Stimulated activated CD8-positive, alpha-beta memory T cell treated with anti-CD3 and anti-CD28 coated beads, Interleukin-7, amount 100 ng/mL, for 4 hours (primary cell): ENCODE measurements at places on chromosomes 12 and 14.

DNA sequence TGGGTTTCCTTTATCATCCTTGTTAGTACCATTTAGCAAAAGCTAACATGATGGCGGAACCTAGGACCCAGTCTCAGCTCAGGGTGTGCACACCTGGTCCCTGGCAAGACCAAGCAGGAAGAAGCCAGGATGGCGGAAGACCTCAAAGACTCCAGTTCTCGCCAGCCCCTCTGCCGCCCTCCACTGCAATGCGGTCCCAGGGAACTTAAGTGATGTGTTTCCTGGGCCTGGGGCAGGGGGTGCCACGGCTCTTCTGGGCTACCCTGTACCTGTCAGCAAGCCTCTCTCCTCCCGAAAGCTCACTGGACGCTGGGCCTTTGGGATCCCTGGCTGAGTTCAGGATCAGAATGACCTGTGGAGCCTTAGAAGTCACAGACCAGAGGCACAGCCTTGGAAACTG is 71.3 kb downstream of the FBXL14 start:
- DNase-seq: no peak

DNA sequence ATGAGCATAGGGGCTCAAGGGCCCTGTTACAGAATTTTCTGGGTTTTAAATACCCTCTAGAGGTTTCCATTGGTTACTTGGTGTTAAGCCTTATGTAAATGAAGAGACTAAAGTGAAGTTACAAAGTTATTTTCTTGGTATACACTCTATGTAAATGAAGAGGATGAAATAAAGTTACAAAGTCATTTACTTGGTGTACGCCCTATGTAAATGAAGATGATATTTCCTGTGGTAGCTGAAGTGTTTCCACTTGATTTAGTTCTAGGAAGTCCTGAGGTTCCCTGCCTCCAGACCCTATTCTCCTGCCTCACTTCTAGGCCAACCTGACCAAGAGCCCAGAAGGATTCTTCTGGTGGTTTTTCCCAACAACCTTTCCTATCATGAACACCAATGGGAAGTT is 126.1 kb downstream of the SPTSSA start:
- no peak for DNase-seq

GRCh38 chr12:93795352-93795751 is 118.2 kb downstream of the CRADD start:
- no peak for DNase-seq

GRCh38 chr14:103966631-103967030 is 24.3 kb upstream of the RD3L start:
- no peak for DNase-seq

DNA sequence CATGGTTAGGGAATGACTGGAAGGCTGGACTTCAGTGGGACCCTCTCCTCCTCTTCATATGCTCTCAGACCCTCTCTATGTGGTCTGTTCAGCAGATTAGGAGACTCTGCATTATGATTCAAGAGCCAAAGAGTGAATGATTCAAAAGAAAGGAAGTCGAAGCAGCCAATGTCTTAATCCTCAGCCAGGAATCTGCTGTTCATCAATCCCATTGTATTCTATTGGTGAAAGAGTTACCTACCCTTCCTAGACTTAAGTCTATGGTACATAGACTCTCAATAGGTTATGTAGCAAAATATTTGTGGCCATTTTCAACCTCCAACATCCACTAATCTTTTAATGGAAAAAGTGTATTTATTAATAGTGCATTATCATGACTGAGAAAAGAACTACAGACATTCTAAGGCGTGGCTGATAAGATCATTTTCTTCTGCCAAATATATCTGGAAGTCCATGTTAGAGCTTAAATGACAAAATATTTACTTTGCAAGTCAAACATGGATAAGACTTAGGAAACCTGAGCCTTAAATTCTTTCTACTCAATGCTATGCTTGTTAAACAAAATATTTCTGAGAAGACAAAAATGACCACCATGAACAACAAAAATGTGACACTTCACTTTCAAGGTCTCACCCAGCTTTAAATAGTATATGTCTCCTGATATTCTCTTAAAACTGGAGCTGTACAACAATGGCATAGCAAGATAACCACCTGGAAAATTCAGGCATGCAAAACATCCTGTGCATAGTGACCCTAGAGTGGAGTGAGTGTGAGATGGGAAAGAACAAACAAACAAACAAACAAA is 1100.6 kb downstream of the GALC start:
- no peak for DNase-seq

DNA sequence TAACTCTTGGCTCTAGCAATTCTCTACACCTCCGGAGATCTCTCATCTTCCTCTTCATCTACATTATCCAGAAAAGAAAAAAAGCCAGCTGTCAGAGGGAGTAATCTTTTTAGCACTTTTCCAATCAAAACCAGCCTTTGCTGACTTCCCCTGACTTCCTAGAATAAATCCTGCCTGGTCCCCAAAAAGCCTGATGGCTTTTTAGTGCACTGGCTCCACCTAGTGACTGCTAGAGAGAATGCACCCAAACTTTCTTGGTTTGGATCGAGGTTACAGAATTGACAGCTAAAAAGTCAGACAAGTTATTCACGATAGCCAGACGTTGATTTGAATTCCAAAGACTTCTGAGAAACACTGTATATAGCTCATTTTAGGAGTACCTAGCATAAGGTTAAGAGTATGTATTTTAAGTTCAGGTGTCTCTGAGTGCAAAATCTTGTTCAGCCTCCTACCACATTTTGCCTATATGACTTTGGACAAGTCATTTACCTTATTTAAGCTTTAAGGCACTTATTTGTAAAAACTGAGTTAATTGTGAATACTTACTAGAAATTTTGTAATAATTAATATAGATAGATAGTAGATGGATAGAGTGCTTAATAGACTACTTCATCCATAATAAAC is 185.7 kb upstream of the GRIN2B start:
- peak; percentile 15 for DNase-seq

GRCh38 chr12:116336542-116337065 is 59.1 kb upstream of the MED13L start:
- no peak for DNase-seq

GRCh38 chr12:62396750-62397149 is 69.9 kb upstream of the MON2 start:
- no peak for DNase-seq

DNA sequence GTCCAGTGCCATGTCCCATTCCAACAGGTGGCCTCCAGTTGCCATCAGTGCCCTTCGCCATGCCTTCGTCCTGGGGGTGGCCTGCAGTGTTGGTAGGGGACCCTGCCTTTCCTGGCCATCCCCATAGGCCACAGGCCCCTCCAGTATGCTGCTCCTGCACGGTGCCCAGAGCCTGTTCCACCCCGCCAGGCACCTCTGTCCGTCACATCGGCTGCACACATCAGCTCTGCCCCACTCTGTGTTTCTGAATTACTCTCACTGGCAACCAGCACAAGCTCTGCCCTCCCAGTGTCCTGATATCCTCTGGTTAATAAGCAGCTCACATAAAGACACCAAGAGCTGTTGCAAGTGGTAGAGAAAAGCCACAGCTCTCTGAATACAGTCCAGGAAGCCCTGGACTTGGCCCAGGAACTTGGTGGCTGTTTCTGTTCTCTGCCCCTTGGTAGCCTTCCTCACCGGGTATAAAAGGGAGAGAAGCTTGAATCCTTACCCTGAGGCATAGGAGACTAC is 31.3 kb upstream of the ATP2A2 start:
- DNase-seq: no peak

GRCh38 chr12:122979908-122980182 is 636 bp upstream of the ARL6IP4 start:
- DNase-seq: no peak

GRCh38 chr12:67239061-67239460 is 30.1 kb upstream of the CAND1 start:
- no peak for DNase-seq

- no peak for DNase-seq
Observed at GRCh38 chr14:69471916-69472315, 12.6 kb upstream of the PLEKHD1 start.

- DNase-seq: peak; percentile 44
Observed at GRCh38 chr12:53324113-53324778, 2.8 kb upstream of the AAAS start.

- no peak for DNase-seq
Observed at GRCh38 chr12:52496054-52496453, 3.0 kb upstream of the KRT6A start.

DNA sequence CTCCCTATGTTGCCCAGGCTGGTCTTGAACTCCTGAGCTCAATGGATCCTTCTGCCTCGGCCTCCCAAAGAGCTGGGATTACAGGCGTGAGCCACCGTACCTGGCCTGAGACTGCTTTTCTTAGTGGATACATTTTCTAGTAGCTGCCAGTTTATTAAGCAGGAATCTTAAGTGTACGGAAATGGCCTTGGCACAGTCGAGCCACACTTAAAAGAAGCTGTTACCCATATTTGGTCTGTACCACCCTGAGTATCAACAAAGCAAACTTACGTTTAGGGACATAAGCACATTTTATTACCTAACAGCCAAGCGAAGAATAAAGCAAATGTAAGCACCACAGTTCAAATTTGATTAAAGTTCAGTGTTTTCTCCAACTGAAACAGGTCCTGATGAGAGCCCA is 50.7 kb upstream of the NR2C1 start:
- DNase-seq: no peak

GRCh38 chr12:16159571-16159970 is 117.9 kb downstream of the SLC15A5 start:
- no peak for DNase-seq

DNA sequence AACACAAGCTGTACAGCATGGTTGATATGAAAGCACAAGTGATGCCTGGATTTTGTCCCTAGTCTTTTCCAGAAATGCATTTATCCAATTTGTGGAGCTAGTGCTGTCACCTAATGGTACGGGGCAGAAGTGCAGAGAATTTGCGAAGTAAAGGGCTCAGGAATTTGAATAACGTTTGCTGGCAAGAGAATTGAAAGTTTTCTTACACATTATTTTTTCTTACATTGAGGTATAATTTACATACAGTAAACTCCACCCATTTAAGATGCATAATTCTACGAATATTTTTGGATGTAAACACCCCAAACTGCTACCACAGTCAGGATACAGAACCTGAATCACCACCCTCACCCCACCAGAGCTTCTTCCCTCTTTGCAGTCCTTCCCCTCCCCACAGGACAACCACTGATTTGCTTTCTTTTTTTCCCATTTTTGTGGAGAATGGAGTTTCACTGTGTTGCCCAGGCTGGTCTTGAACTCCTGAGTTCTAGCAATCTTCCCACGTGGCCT is 3.5 kb downstream of the AICDA start:
- DNase-seq: no peak

GRCh38 chr12:50927356-50927755 is 25.0 kb upstream of the HIGD1C start:
- DNase-seq: no peak

- no peak for DNase-seq
Observed at GRCh38 chr14:99664058-99664936, 19.4 kb downstream of the HHIPL1 start.
